GM23248 (cell line): ENCODE measurements at places on chromosomes 2 and 18. TPM values are rescaled to one million over a fixed set of nuclear protein-coding genes. Genes with fewer than 3 reads are reported as not detected.

GRCh38 chr2:36613801-36614200 lies 15.8 kb upstream of the FEZ2 start:
- H3K27me3 ChIP-seq: no peaks in the 10 kb centered on the region
- no peak overlapping the region for H3K4me3 ChIP-seq
- no peak overlapping the region for H3K27ac ChIP-seq
- no peaks in the 10 kb centered on the region for H3K36me3 ChIP-seq
- H3K4me1 ChIP-seq: peaks cover 11% of the 10 kb centered on the region; the same call in 1 of the 2 replicates
- no peak for DNase-seq

- no peak overlapping the region for H3K27ac ChIP-seq
- no peak overlapping the region for H3K4me3 ChIP-seq
- no peaks in the 10 kb centered on the region for H3K27me3 ChIP-seq
- DNase-seq: no peak
- no peaks in the 10 kb centered on the region for H3K4me1 ChIP-seq
Measured at GRCh38 chr2:5089409-5089808, 602.8 kb upstream of the SOX11 start.

- H3K27me3 ChIP-seq: no peaks in the 10 kb centered on the region
- H3K4me3 ChIP-seq: no peak overlapping the region
- DNase-seq: no peak
- H3K36me3 ChIP-seq: no peaks in the 10 kb centered on the region
- H3K27ac ChIP-seq: no peak overlapping the region
Measured at GRCh38 chr2:234597576-234597861, 100.6 kb upstream of the ARL4C start.

GRCh38 chr2:59594671-59595222 lies 958.7 kb downstream of the BCL11A start:
- H3K4me3 ChIP-seq: no peak overlapping the region
- H3K4me1 ChIP-seq: no peaks in the 10 kb centered on the region
- no peak for DNase-seq
- no peak overlapping the region for H3K27ac ChIP-seq
- H3K36me3 ChIP-seq: no peaks in the 10 kb centered on the region

DNA sequence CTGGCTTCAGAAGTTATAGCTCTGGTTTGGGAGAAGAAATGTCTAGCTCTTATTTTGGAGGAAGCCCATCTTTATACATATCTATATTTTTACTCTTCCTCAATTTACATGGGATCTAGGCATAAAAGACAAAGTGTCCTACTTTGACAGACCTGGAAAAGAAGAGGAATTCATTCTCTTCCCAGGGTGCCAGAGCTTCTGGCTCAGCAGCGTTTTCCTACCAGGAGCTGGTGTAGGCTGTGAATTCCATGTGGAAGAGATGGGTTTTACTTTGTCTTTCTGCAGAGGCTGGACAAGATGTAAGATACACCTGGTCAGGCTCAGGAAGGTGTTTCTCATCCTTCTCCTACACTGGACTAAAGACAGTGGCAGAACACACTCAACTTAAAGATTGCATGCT lies 50.2 kb upstream of the LYPD6B start:
- H3K36me3 ChIP-seq: no peaks in the 10 kb centered on the region
- H3K4me3 ChIP-seq: no peak overlapping the region
- no peak for DNase-seq
- peaks cover 8% of the 10 kb centered on the region; the same call in 1 of the 2 replicates for H3K27me3 ChIP-seq
- H3K27ac ChIP-seq: no peak overlapping the region

- no peaks in the 10 kb centered on the region for H3K27me3 ChIP-seq
- H3K4me3 ChIP-seq: no peak overlapping the region
- DNase-seq: no peak
- H3K36me3 ChIP-seq: no peaks in the 10 kb centered on the region
Measured at GRCh38 chr2:32715391-32715841, 87.6 kb downstream of the TTC27 start.

GRCh38 chr2:14185906-14186305 lies 446.6 kb upstream of the LRATD1 start:
- DNase-seq: no peak
- no peaks in the 10 kb centered on the region for H3K36me3 ChIP-seq
- no peaks in the 10 kb centered on the region for H3K4me1 ChIP-seq

The KCNIP3 gene
- 10.7 and 11.9 TPM in 2 replicates for total RNA-seq

The KCNJ3 gene
- not detected in 2 replicates for total RNA-seq

The EPB41L3 gene
- total RNA-seq: 19.2 and 22.2 TPM in 2 replicates
